Cerebellar nuclear complex (tissue), 1 donor: ENCODE measurements at places on chromosomes 7 and 10.

DNA sequence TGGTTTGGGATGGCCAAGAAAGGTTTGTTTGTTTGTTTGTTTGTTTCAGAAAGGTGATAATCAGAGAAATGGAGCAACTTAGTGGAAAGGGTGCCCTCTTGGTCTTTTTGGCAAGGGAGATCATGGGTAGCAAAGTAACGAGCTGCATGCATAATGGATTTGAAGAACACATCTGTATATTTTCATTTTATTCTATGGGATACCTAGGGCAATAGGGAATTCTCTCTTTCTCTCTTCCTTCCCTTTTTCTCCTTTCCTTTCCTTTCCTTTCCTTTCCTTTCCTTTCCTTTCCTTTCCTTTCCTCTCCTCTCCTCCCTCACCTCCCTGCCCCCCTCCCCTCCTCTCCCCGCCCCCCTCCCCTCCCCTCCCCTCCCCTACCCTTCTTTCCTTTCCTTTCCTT is 492.1 kb downstream of the NEBL start:
- no peak for DNase-seq

DNA sequence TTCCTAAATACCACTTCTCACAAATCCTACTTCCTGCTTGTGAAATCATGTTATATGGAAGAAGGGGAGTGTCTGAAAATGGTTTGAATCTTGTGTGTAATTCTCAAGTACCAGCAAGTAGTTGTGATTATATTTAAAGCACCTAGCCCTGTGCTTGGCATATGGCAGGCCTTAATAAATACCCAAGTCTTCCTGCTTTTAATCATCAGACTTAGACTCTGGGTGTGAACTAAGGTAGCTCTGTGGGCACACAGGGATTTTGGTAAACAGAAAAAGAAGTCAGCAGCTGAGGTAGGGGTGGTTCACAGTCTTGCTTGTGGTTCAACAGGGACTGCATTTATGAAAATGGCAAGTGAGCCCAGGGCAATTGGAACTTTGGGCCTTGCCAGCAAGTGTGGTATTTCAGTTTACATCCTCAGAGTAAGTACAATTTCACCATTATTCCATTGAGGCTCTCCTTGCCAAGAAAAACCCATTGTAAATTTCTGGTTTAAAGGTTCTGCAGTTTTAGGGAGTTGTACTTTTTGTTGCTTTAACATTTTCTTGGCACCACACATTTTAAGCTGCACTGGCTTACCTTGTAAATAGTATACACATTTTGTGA is 215.5 kb downstream of the AUTS2 start:
- DNase-seq, result no peak

DNA sequence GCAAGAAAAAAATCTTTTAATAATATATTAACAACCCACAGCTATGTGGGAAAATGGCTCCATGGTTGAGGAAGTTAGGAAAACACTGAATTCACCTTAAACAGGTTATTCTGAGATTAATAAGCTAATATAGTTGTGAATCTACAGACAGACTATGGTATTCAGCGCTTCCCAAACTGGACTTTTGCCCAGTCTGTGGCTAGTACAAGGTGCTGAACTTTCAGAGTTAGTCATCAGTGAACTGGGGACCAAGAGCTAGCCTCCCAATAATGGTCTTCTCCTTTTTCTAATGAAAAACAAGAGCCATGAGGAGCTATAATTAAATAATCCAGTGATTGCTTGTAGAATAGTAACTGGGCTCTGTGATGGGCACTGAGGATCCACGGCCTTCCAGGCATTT is 65.3 kb downstream of the FRMPD2 start:
- no peak for DNase-seq

- DNase-seq, result no peak
Measured at GRCh38 chr7:68246189-68246633, 1249.6 kb downstream of the TYW1 start.

GRCh38 chr7:43215061-43215460 is 102.6 kb downstream of the HECW1 start:
- no peak for DNase-seq

DNA sequence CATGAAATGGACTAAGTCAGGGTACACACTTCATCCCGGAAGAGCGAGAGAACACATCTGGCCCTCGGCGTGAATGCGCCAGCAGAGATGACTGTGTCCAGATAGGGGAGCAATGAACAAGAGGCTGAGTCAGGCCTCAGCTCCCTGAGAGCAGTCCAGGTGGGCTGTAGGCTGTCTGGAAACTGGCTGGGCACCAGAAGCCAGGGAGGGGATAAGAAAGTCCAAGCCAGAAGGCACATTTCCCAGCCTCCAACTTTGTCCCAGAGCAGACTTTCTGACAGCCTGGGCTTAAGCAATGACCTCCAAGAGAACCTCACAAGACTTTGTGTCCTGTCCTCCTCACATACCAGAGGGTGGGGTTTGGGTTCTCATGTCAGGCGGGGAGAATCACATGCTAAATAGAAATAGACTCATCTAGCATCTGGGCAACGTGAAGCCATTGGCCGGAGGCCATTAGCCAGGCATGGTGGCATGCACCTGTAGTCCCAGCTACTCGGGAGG is 157.2 kb downstream of the ARHGAP12 start:
- no peak for DNase-seq

GRCh38 chr7:27064661-27065060 is 31.1 kb downstream of the HOXA1 start:
- DNase-seq, result no peak

GRCh38 chr7:23020742-23021401 is 6.9 kb upstream of the HYCC1 start:
- no peak for DNase-seq

DNA sequence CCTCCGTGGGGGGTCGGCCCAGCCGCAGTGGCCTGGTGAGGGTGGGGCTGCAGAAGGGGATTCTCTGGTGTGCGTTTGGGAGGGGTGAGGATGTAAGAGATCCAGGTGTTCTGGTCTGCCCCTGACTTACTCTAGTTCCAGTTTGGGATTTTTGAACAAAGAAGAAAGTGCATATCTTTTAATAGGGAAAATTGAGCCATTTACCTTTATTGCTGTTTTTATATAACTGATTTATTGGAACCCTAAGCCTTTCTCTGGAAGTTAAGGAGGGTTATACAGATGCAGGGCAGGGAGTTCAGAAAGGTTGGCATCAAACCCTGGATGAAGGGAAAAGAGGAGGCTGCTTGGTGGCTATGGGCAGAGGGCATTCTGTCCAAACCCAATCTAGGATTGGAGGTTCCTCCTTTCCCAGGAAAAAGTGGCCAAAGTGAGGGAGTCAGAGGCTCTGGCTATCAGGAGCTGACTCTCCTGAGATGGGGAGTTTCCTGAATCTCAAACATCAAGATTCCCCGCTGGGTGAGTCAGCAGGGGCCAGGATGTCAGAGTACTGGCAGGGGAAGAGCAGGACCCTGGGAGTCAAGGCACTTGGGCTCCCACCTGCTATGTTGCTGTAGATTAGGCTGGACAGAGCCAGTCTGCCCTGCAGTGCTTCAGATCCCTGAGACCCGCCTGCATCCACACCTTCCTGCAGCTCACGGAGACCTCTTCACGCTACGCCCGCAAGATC is 67.5 kb downstream of the CLIP2 start:
- no peak for DNase-seq

GRCh38 chr7:151611041-151611440 is 91.3 kb upstream of the RHEB start:
- DNase-seq, result no peak

- no peak for DNase-seq
Measured at GRCh38 chr10:105952153-105952552, 1212.4 kb downstream of the SORCS1 start.

DNA sequence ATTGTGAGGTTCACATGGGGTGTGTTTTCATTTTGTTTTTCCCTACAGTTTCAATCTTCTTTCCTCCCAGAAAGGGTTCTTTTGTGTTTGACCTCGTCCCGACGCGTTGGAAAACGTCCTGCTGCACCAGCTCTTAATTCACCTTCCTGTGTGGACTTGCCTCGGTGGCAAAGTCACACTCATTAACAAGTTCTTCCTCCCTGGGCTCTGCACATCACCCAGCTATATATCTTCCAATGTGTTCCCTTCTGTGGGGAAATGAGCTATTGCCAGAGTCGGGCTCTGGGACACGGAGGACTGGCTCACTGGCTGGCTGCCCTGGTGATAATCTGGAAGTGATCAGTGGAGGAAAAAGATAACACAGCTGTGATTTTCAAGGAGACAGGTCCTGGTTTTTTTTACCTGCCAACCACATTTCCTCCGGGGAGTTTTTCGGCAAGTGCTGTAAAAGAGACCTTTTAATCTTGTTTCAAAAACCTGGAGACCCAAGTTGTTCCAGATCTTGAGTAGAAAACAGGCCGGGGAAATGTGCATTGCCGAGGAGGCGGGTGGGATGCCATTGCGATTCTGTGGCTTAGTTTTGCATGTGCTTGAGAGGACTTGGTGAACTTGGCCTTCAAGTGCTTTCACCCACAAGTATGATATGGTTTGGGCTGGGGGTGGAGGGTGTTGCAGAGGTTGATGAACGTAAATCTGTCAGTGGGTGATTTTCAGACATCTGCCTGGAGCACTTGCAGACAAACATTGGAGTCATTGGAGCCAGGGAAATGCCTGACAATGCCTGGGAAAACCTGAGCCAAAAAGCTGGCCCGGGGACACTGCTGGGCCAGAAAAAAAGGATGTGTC is 96.5 kb upstream of the CREB5 start:
- no peak for DNase-seq

DNA sequence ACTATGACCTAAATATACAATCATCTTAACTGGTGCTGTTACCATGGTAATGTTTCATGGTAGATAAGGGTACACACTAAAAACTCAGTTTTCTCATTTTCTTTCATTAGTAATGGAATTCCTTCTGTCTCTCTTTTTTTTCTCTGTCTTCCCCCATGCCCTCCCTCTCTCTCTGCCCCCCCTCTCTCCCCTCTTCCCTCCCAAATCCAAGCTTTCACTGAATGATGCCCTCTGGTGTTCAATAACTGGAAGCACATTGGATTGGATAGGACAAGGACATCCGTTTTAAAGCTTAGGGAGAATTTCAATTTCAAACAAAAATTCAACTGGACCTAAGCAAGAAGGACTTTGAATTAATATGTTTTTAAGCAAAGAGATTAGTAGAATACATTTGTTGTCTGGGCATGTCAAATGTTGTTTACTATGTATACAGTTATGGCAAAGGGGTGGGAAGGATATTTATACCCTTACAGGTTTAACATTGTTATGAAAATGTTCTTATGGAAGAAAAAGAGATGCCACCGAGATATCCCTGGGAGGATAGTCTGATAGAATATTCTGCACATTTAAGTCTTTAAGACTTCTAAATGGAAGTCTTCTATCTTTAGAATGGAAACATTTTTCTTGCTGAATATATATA is 6.1 kb downstream of the CHRM2 start:
- DNase-seq, result no peak

DNA sequence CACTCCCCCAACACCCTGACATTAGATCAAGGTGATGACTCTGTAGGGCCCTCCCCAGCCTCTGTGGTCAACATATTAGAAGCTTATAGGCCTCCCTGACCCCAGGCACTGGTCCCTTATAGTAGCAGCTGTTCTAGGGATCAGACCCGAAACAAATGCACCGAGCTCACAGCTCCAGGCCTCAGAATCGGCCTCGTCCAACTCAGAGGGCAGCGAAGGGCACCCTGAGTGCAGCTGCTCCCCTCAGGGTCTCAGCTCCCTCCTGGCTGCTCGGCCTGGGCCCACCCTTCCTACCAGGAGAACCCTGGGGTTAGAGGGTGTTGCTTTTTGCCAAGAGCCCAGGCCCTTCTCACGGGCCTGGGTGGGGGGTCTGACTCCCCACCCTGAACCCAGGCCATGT is 5.0 kb downstream of the ECHS1 start:
- no peak for DNase-seq

DNA sequence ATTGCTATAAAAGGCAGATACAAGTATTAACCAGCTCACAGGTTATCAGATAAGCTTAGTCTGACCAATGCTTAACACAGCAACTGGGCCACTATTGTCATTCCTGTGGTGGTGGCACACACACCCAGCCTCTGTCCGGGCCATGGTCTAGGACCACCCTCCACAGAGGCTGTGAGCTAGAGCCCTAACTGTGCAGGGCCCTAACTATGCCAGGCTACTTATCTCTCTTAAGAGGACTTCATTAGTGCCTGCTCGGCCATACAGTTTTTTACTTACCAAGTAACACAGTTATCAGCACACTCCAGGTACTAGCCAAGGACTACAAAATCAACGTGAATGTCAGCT is 2.1 kb upstream of the EGFR start:
- no peak for DNase-seq

DNA sequence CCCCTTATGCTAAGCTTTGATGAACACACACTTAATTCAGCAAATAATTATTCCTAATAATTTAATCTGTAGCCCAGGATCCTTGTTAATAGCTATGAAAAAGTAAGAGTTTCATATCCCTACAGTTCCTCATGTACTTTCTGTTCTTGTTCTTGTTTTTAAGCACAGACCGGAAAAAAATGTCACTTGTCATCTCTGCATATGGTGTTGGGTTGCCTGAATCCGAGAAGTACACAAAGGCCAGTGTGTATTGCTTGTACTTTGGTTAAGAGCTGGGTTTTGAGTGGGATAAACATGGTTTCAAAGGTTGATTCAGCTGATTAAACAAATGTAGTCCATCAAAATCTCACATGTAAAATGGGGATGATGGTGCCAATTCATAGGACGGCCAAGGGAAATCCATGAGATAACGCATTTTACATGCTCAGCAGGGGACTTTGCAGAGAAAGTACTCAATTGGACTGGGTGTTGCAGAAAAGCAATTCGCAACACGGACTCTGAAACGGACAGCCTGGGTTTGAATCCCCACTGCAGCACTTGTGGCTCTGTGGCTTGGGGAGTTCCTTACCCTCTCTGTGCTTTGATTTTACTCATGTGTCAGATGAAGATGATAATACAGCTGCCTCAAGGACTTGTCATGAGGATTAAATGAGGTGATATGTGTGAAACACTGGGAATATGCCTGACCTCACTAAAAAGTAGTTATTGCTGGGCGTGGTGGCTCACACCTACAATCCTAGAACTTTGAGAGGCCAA is 71.7 kb downstream of the MAP3K8 start:
- DNase-seq, result no peak

GRCh38 chr7:114718861-114719260 is 203.0 kb upstream of the MDFIC start:
- DNase-seq, result no peak

- no peak for DNase-seq
Measured at GRCh38 chr7:116423499-116423898, 76.0 kb upstream of the CAV2 start.

- no peak for DNase-seq
Measured at GRCh38 chr7:48691788-48692187, 232.6 kb upstream of the CDC14C start.

- no peak for DNase-seq
Measured at GRCh38 chr10:33273295-33274002, 61.0 kb downstream of the NRP1 start.

GRCh38 chr7:123746931-123747488 is 1.8 kb downstream of the WASL start:
- DNase-seq, result no peak
